HFFc6 (cell line): ENCODE measurements at places on chromosomes 11 and 22.
A peak's percentile ranks its signal among the peaks of the same experiment; 100 is the strongest.

DNA sequence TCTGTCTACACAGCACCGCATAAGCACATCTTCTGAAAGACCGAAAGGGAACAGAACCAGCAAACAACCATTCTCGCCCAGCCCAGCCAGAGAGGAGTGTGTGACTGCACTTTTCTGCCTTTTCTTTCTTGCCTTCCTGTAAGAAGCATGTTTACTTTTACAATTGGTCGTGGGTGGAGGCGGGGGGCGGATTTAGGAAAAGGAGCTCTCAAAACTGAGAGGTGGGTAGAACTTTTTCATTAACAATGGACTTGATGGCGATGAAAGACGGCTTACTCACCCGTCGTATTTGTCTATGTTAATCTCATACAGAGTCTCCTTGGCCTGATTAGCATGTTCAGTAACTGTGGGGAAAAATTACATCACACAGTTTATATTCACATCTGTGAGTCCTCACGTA lies 27.2 kb downstream of the CERK start:
- no peak for DNase-seq

GRCh38 chr22:28829358-28830181 lies 29.2 kb upstream of the XBP1 start:
- peak; percentile 46 for DNase-seq

- DNase-seq, result no peak
Observed at GRCh38 chr11:1119604-1120146, 38.1 kb upstream of the MUC5AC start.

GRCh38 chr11:106961048-106961447 lies 57.2 kb downstream of the GUCY1A2 start:
- DNase-seq, result no peak

DNA sequence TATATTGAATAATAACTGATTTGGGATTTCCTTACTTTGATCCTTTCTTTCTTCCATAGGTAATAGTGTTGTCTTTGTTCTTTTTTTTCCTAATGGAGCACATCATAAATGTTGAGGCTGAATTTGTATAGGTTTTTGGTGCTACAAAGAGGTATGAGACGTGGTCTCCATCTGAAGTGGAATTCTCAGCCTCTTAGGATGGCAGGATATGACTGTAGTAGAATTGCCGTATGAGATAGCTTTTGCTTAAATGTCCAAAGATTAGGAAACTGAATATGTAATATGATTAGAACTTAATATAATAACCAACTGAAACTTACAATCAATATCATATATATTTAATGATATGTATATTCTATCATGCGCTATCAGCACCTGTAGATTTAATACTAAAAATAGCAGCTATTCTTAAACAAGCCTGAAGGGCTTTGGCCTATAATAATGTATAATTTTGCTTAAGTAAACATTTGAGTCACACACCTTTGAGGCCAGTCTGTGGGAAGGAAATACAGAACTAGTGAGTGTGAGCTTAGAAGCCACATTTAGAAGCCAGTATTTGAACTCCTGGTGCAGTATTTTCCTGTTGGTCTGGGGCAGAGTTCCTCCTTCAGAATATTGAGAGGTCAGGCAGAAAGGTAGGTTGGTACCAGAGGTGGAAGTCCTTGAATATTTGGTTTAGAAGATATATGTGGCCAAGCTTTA lies 62.6 kb downstream of the SWAP70 start:
- DNase-seq, result peak; percentile 61

- DNase-seq, result peak; percentile 19
Observed at GRCh38 chr22:17997456-17997855, 26.9 kb downstream of the MICAL3 start.

DNA sequence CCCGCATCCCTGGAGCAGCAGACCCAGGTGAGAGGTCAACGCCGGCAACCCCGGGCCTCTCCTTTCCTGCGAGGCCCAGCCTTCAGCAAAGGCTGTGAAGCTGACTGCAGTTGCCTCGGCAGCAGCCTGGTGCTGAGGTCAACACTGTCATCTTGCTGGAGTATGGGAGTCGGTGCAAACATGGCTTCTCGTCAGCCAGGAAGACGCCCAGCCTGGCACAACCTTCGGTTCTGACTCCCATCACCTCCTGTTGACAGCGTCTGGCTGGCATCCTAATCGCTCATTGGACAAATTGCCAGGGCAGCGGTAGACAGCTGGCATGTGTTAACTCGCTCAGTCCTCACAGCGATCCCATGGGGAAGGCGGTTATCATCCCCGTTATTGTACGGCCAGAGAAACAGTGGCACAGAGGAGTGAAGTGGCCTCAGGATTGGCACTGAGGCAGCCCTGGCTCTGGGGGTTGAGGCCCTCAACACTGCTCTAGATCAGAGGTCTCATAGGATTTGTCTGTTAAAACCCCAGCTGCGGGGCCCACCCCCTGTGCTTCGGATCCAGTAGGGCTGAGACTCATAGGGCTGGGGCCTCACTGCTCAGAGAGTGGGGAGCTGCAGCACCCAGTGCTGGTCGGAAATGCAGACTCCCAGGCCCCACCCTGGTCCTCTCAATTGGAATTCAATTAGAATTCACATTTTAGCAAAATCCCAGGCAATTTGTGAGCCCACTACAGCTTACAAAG lies 39.3 kb upstream of the TP53I11 start:
- DNase-seq, result no peak

GRCh38 chr22:22086501-22087158 lies 104.0 kb upstream of the TOP3B start:
- DNase-seq, result peak; percentile 11

- DNase-seq, result no peak
Observed at GRCh38 chr22:43681731-43682360, 130.3 kb downstream of the EFCAB6 start.

- DNase-seq, result no peak
Observed at GRCh38 chr11:30468881-30469280, 117.3 kb downstream of the MPPED2 start.

DNA sequence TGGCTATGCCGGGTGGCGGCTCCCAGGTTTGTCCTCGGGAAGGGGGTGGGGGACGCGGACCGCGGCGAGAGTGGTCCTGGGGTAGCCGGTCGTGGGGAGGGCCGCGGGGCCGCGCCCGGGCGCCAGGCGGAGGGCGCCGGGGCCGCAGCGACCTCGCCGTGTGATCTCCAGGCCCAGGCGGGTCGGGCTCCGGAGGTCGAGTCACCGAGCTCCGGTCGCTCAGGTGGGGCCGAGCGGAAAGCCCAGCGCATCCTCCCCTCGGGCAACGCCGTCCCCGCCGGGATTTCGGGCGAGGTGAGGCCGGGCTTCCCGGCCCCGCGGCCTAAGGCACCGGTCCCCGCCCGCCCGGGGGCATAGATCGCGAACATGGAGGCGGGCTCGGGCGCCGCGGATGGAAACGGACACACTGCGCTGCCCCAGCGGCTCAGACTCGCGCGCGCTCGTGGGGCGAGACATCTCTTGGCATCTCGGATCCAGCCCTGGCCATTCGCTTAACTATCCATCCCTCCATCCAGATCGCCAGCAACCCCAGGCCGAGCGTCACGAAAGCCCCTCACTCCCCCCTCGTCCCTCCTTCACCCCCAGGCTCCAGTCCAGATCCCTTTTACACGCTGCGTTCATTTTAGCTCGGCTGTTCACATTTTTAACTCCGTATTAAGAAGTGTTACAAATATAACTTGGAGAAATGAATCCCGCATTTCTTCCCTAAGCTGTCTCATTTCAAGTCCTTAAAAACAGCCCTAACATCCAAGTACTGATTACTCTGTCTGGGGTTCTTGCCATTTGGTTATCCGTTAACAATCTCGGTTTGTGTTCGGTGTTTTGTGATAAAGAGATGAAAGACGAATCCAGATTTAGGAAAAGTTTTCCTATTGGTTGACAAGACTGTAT lies 460 bp downstream of the ZC3H12C start:
- DNase-seq, result peak; percentile 31

DNA sequence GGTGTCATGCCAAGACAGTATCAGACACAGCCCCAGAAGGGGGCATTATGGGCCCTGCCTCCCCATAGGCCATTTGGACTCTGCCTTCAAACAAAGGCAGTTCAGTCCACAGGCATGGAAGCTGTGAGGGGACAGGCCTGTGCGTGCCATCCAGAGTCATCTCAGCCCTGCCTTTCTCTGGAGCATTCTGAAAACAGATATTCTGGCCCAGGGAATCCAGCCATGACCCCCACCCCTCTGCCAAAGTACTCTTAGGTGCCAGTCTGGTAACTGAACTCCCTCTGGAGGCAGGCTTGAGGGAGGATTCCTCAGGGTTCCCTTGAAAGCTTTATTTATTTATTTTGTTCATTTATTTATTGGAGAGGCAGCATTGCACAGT lies 14.6 kb downstream of the IL10RA start:
- DNase-seq, result no peak

- peak; percentile 95 for DNase-seq
Observed at GRCh38 chr11:77073328-77074001, 6.7 kb downstream of the CAPN5 start.

GRCh38 chr22:45627489-45628233 lies 44.0 kb upstream of the ATXN10 start:
- no peak for DNase-seq
